ENCODE measurements at places on chromosomes 1 and 21. TPM values are rescaled to one million over a fixed set of nuclear protein-coding genes. Genes with fewer than 3 reads are reported as not detected.

- peaks cover 14% of the 10 kb centered on the region for H3K4me1 ChIP-seq
- no peaks in the 10 kb centered on the region for H3K27me3 ChIP-seq
- peaks cover 28% of the 10 kb centered on the region for H3K36me3 ChIP-seq
- H3K4me3 ChIP-seq, result no peak overlapping the region
Measured at GRCh38 chr21:25925064-25925800, 190.5 kb downstream of the GABPA start.

DNA sequence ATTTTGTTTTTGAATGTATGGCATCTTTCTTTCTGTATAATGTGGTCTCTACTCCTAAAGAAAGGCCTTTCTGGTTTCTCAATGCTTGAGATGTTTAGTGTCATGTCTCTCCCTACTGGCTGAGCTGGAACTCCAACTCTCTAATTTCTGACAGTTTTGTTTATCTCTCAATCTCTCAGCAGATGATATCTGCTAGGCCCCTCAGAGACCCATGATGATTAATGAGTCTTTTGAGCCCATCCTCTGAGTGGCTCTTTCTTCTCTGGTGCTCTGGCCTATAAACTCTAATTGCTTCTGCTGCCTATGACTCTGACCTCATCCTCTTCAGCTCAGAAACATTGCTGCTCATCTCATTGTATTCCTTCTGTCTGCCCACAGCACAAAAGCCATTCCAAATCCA is 46.6 kb downstream of the CRB1 start:
- no peaks in the 10 kb centered on the region for H3K36me3 ChIP-seq
- H3K27ac ChIP-seq, result peak overlapping the region; percentile 0

Gene ANGPTL1
- 0.72 TPM for total RNA-seq

Gene GJA8
- not detected for total RNA-seq

- peaks cover 1% of the 10 kb centered on the region for H3K27me3 ChIP-seq
- peaks cover 9% of the 10 kb centered on the region for H3K4me1 ChIP-seq
- DNase-seq, result no peak
- H3K36me3 ChIP-seq, result no peaks in the 10 kb centered on the region
- H3K4me3 ChIP-seq, result no peak overlapping the region
Measured at GRCh38 chr21:35984654-35985361, 75.5 kb downstream of the SETD4 start.

GRCh38 chr1:33634806-33635205 is 162.4 kb downstream of the ZSCAN20 start:
- no peak for DNase-seq
- H3K27me3 ChIP-seq, result peaks cover 80% of the 10 kb centered on the region
- no peaks in the 10 kb centered on the region for H3K4me1 ChIP-seq
- H3K36me3 ChIP-seq, result no peaks in the 10 kb centered on the region

Gene CLEC20A
- not detected for total RNA-seq

All from mesothelial cell of epicardium (in vitro differentiated cells).